ENCODE measurements at places on chromosomes 1 and 21. TPM values are rescaled to one million over a fixed set of nuclear protein-coding genes. Genes with fewer than 3 reads are reported as not detected.

GRCh38 chr1:118275472-118276115 lies 90.6 kb upstream of the SPAG17 start:
- peak; percentile 61 for DNase-seq

- DNase-seq: no peak
Observed at GRCh38 chr1:90987841-90988240, 34.0 kb downstream of the ZNF644 start.

- no peak for DNase-seq
Observed at GRCh38 chr1:4088676-4089075, 188.6 kb upstream of the C1orf174 start.

DNA sequence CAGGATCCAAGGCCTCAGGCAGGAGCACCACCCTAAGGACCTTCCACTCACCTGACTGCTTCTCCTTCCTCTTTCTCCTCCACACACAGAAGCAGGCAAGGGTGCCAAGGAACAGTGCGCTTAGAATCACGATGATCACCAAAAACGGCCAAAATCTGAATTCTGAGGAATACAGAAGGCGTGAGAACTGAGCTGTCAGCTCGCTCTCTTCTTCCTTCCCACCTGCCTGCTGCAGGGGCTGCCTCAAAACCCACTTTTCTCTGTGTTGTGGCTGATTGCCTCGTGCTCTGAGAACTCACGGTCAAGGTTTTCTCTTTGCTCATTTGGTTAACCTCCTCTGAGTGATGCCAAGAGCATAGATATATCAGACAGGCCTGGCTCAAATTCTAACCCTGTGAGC lies 23.8 kb downstream of the CD244 start:
- no peak for DNase-seq

- DNase-seq: no peak
Observed at GRCh38 chr1:30712583-30712982, 10.8 kb downstream of the MATN1 start.

GRCh38 chr1:58011978-58012377 lies 534.5 kb downstream of the OMA1 start:
- no peak for DNase-seq

Gene LMOD1
- 15.6 TPM for polyA plus RNA-seq

Gene TTC24
- polyA plus RNA-seq: 0.15 TPM

Gene APP
- 252 TPM for polyA plus RNA-seq

Gene UTS2
- not detected for polyA plus RNA-seq

Gene SON
- 211 TPM for polyA plus RNA-seq

Gene FMO3
- polyA plus RNA-seq: 0.33 TPM

Gene SPOCD1
- 0.58 TPM for polyA plus RNA-seq

Gene TIPRL
- polyA plus RNA-seq: 36.1 TPM

Measured in muscle of leg (tissue), 16 donors.